ENCODE measurements at places on chromosomes 2 and 18.

DNA sequence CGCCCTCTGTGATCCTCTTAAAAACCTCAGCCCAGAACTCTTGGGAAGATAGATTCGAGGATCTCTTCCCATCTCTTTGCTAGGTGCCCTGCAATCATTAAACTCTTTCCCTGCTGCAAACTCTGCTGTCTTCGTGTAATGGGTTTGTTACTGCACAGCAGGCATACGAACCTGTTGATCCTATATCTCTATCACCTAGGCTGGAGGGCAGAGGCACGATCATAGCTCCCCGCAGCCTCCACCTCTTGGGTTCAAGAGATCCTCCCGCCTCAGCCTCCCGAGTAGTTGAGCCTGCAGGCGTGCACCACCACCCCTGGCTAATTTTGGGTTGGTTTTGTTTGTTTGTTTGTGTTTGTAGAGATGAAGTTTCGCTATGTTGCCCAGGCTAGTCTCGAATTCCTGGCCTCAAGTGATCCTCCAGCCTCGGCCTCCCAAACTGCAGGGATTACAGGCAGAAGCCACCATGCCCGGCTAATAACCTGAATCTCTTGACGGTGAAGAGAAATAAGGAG is 493 bp upstream of the BBS5 start:
- no peak for DNase-seq

DNA sequence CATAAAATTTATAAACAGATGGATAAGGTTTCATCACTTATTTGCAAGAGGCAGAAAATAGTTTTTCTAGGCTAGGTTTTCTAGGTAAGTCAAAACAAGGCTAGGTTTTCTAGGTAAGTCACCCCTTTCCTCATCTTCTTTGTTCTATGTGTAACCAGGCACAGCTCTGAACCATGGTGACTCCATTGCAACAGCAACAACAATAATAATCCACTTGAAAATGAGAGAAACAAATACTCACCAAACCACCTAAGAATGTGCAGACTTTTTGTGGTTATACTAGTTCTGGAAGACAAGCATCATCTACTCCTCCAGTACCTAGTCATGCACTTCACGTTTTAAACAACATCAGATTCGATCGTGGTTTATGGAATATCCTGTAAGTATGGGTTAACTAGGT is 237.4 kb upstream of the ACVR2A start:
- DNase-seq = no peak

DNA sequence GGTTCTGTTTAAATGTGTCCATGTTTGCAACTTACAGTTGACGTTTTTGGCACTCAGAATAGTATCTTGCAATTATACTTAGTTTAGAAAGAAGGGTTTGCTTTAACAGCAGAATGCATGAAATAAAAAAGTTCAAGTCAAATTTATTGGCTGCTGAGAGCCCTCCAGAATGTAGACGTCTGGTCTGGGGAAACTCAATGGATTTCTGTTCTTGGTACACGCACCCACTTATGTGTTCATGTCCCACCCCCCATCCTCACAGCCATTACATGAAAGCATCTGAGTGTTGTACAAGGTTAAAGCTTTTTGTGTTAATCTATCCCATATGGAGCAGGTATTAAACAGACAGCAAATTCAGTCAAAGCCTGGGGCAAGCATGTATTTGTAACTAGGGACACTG is 219.5 kb downstream of the SOX11 start:
- DNase-seq = no peak

DNA sequence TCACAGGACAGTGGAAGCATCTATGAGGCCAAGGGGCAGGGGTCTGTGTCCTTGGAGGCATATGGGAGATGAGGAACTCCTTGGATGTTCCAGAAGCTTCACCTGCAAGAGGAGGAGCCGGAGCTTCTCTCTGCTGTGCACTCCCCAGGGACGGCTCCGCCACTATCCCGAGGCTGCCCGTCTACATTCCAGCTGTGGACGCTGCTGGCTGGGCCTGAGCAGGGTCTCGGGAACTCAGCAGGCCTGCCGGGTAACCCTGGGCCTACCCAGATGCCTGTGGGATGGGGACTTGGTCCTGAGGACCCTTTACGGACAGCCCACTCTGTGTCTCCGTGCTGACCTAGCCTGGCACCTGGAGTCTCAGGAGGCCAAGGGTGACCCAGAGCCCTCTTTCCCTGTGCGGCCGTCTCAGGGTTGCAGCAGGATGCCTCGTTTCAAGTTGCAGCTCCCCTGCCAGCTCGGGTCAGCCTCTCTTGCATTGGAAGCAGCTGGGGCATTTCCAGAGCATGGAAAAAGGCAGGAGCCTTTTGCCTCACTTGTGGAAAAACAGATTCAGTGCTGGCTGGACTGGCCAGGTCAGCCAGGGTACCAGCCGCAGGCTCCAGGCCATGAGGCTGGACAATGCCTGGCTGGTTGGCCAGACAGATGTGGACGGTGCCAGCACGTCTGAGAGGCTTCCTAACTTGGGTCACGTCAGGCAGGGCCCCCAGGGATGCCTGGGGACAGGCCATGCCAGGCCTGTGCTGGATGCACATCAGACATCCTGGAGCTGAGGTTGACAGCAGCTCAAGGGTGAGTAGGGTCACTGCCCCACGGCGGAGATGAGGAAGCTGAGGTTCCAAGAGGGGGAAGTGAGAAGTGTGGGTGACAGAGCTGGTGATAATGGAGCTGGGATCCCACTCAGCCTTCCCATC is 41.5 kb downstream of the SCTR start:
- DNase-seq = no peak

DNA sequence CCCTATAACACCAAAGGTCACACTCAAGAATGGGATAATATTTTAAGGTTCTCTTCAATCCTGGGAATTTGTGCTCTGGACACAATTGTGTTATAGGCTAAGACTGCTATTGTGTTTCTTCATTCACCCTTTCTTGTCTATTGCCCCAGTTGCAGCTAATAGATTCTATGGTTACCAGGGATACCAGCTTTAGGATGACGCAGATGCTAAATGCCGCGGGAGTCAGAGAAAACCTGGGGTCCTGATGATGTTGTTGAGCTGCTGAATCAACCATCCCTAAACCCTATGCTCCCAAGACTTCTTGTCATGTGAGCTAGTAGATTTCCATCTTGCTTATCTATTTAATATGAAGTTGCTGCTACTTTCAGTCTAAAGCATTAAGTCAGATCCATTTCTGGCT is 5.4 kb downstream of the CRYGD start:
- DNase-seq = no peak

- DNase-seq = no peak
Measured at GRCh38 chr2:89833116-89833779, 1141.8 kb downstream of the RPIA start.

DNA sequence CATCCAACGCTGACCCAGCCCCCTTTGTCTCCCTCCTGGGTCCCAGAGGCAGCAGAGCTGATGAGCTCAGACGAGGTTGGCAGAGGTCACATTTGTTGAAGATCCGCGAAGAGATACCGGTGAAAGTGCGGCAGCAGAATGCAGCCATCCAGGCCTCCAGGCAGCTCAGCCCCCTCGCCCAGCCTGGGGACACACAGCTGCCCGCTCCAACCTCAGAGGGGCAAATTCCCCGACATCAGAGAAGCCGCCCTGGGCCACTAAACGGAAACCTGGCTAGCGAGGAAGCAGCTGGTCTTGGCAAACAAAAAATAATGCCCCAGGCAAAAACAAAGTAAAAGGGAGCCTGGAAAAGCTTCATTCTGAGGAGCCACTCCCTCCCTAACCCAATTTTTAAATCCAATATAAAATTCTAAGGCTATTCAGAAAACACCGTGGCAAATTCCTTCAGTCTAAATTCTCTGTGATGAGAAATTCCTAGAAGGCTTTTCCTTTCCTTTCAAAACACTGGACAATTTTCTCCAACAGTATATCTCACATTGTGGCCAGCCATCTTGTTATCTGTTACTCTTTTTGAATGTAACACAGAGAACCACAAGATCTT is 262.4 kb downstream of the SS18 start:
- no peak for DNase-seq

- no peak for DNase-seq
Measured at GRCh38 chr2:126777620-126777978, 121.1 kb upstream of the TEX51 start.

- no peak for DNase-seq
Measured at GRCh38 chr18:9426753-9427152, 48.6 kb upstream of the RALBP1 start.

DNA sequence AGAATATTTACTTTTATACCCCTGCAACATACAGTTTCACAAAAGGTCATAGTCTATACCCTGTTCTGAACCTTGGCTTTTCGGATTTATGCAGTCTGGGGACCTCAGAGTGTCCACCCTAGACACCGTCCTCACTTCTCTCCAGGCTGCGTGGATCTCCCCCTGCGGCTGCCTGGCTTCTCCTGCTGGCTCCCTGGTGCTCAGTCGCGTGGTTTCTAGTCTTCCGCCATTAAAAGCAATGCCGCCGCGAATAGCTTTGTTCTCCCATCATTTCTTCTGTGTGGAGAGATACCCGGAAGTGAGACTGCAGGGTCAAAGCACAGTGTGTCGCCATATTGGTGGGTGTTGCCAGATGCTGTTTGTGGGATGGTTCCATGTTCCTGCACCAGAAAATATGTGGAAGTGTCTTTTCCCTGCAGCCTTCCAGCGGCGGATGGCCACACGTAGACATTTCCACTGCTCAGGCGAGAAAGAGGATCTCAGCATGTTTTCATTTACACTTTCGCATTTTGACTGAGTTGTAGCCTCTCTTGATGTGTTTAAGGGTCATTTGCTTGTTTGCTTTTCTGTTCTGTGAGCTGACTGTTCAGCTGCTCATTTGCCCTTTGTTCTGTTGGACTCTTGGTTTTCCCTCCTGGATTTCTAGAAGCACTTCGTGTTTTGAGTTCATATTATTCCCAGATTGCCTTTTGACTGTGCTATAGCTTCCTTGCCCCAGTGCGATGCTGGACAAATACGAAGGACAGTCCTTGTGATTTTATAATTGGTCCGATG is 22.9 kb upstream of the ASB1 start:
- no peak for DNase-seq

- DNase-seq = peak; percentile 30
Measured at GRCh38 chr2:68832233-68832869, 38.8 kb downstream of the BMP10 start.

DNA sequence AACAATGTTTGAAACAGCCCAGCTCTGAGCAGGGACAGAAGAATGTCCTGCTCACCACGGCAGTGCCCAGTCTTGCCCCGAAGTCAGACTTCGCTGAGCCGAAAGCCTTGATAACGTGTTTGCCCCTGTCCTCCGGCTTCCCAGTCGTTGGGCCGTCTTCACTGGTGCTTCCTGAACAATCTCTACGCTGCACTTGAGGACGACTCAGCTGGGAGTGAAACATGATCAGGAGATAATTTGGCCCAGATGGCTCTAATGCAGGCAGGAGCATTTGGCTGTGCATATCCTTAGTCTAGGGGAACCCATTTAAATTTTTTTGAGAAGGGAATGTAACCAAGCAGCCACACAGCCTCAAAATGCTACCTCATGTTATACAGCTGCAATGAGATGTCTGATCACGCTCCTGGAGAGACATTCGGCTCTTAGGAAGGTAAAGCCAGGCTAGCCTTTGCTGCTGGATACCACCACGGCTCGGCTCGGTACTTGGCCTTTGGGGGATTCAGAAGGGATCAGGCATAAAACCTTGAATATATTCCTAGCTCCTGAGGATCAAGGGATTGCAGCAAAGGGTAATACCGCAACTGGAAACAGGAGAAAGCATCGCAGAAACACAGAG is 43.6 kb downstream of the FECH start:
- no peak for DNase-seq

DNA sequence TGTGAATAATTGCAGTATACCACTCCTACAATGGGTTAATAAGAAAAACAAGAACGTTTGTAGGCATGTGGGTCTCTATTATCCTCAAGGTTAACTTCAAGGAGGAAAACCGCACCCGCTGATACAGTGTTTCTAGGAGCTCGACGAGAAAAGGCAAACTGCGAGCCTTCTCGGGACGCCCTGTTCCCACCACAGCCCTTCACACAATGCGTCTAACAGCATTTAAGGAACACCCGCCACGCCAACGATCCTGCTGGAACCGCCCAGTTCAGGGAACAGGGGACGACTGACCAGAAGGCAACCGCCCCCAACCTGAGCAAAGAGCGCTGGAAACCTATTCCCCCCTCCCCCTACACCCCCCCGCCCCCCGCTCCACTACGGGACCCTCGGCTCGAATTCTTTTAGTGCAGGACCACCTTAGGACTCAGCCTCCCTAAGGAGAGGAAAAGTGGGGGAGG is 710 bp upstream of the TMSB10 start:
- no peak for DNase-seq

DNA sequence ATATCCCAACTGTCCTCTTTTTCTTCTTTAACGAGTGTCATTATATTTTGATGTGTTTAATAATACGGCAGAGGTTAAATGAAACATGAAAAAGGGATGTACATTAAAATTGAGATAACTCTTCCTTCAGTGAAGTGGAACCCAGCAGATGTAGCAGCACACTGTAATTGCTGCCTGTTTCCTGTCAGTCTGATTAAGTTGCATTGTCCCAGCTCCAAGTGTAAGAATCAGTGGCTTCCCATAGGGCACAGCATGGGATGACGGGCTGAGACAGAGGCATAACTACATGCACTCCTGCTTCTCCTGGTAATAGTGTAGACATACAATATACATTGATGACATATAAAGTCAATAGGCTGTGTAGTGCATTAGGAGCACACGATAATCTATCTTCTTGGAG is 175.8 kb upstream of the TCF4 start:
- DNase-seq = no peak

GRCh38 chr18:61734396-61734795 is 158.4 kb downstream of the RNF152 start:
- DNase-seq = no peak

GRCh38 chr2:233769260-233769659 is 8.9 kb upstream of the MROH2A start:
- no peak for DNase-seq

GRCh38 chr18:35467624-35468016 is 30.1 kb downstream of the INO80C start:
- no peak for DNase-seq

GRCh38 chr2:240491483-240491882 is 56.0 kb downstream of the GPC1 start:
- DNase-seq = no peak

GRCh38 chr18:34911661-34912384 is 129.4 kb upstream of the MAPRE2 start:
- DNase-seq = no peak

DNA sequence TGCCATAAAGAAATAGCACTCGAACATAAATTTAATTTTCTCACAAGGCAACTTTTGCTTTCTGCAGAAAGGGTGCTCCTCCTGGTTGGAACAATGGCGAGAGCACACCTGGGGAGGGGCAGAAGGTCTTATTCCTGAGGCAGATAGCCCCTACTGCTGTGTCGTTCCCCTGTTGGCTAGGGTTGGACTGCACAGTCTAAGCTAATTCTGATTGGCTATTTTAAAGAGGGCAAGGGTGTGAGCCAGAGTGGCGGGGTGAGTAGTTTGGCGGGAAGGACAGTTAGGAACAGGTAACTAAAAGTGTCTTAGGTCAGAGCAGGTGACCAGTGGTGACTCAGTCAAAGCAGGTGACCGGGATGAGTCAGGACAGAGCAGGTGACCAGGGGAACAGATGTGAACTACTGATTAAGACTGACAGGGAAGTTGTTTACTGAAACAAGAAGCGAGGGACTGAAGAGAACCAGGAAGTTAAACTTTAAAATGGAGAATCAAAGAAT is 49.7 kb upstream of the AGAP1 start:
- no peak for DNase-seq
